ENCODE measurements at places on chromosomes 4 and X. TPM values are rescaled to one million over a fixed set of nuclear protein-coding genes. Genes with fewer than 3 reads are reported as not detected.

GRCh38 chr4:145540235-145540634 is 58.6 kb downstream of the SMAD1 start:
- no peak for DNase-seq
- H3K36me3 ChIP-seq = no peaks in the 10 kb centered on the region
- no peak overlapping the region for H3K4me3 ChIP-seq
- peaks cover 2% of the 10 kb centered on the region for H3K4me1 ChIP-seq
- no peaks in the 10 kb centered on the region for H3K27me3 ChIP-seq

GRCh38 chrX:66633541-66633940 is 5.3 kb downstream of the EDA2R start:
- no peaks in the 10 kb centered on the region for H3K36me3 ChIP-seq
- H3K27me3 ChIP-seq = no peaks in the 10 kb centered on the region
- no peak overlapping the region for H3K27ac ChIP-seq
- no peak overlapping the region for H3K4me3 ChIP-seq
- H3K4me1 ChIP-seq = no peaks in the 10 kb centered on the region

- H3K4me1 ChIP-seq = peaks cover 3% of the 10 kb centered on the region
- H3K27ac ChIP-seq = no peak overlapping the region
- DNase-seq = peak; percentile 24
- no peaks in the 10 kb centered on the region for H3K36me3 ChIP-seq
- no peaks in the 10 kb centered on the region for H3K27me3 ChIP-seq
- H3K4me3 ChIP-seq = no peak overlapping the region
Observed at GRCh38 chr4:128310266-128310697, 22.7 kb upstream of the PGRMC2 start.

DNA sequence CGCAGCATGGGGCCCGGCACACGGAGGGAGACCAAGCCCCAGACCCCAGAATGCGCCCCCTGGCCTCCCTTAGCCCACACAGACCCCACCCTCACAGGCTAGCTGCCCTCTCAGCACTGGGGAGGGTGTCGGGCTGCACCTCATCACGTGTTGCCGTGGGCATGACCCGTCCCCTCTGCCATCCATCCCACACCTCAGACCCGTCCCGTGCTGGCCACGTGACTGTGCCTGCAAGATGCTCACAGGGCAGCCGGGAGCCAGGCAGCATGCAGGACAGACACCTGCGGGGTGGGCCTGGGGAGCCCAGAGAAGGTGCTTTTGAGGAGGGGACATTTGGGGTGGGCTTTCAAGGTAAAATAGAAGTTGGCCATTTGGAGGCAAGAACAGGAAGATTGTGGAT is 4.8 kb downstream of the MSANTD1 start:
- no peak overlapping the region for H3K4me3 ChIP-seq
- peaks cover 6% of the 10 kb centered on the region for H3K4me1 ChIP-seq
- no peaks in the 10 kb centered on the region for H3K27me3 ChIP-seq

DNA sequence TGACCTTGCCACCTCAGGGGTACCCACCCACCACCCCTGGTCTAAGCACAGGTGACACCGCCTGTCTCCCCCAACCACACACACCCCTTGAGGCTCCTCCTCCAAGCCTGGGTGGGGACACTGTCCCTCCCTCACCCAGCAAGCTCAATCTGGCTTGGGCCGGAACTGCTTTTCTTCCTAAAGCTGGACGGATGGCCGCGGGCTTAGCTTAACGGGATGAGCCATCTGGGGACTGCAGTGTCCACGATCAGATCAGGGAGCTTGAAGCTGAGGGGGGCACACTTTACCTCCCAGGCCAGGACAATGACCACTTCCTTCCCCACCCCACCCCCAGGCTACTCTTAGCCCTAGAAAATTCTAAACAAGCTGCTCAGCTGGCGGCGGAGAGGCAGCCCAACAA is 1.0 kb upstream of the SLC6A8 start:
- no peak overlapping the region for H3K4me3 ChIP-seq
- no peak overlapping the region for H3K27ac ChIP-seq
- H3K4me1 ChIP-seq = no peaks in the 10 kb centered on the region
- no peaks in the 10 kb centered on the region for H3K27me3 ChIP-seq
- peak; percentile 73 for DNase-seq

- H3K36me3 ChIP-seq = no peaks in the 10 kb centered on the region
- peak; percentile 47 for DNase-seq
- H3K4me1 ChIP-seq = no peaks in the 10 kb centered on the region
- no peaks in the 10 kb centered on the region for H3K27me3 ChIP-seq
- H3K4me3 ChIP-seq = no peak overlapping the region
- no peak overlapping the region for H3K27ac ChIP-seq
Observed at GRCh38 chrX:116317409-116317808, 119.0 kb upstream of the SLC6A14 start.

DNA sequence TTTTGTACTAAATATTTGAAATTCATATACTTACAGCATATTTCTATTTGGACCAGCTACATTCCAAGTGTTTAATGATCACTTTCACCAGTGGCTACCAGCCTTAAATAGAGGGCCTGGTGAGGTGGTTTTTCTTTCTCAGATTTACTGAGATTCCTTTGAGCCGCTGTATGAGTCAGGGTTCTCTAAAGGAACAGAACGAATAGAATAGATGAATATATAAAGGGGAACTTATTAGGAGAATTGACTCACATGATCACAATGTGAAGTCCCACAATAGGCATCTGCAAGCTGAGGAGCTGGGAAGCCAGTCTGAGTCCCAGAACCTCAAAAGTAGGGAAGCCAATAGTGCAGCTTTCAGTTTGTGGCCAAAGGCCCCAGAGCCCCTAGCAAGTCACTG is 146.2 kb upstream of the TLL1 start:
- H3K4me3 ChIP-seq = no peak overlapping the region
- DNase-seq = no peak
- no peaks in the 10 kb centered on the region for H3K4me1 ChIP-seq
- no peaks in the 10 kb centered on the region for H3K36me3 ChIP-seq

DNA sequence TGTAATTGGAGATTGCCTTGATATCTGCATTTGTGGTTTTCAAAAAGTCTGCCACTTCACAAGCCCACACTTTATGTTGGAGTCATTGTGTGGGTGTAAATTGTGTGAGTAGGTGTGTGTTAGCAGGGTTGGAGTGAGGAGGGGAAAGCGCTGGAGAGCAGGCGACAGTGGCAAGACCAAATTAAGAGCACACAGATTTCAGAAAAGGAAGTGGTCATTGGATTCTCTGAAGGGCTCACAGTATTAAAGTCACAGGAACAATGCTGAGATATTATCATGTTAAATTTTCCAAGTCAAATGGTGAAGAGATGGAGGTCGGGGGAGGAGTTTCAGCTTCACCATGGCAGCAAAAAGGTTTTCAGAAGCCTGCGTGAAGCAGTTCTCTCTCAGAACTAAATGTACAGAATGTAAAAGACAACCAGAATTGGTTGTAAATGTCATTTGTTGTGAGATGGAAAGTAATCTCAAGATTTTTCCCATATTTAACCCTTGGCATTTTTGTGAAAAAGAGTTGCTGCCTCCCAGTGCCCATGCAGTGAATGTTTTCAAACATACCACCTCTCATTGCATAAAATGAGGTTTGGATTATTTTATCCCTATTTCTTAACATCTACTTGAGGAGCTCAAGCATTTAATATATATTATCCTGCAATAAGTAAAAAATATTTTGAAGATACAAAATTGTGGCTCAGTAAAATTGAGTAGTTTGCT is 265.9 kb downstream of the ZNF674 start:
- no peaks in the 10 kb centered on the region for H3K36me3 ChIP-seq
- H3K4me1 ChIP-seq = no peaks in the 10 kb centered on the region
- no peak overlapping the region for H3K27ac ChIP-seq
- no peak for DNase-seq
- no peak overlapping the region for H3K4me3 ChIP-seq

- H3K27ac ChIP-seq = no peak overlapping the region
- H3K27me3 ChIP-seq = no peaks in the 10 kb centered on the region
- no peak for DNase-seq
Observed at GRCh38 chr4:98210281-98210680, 50.9 kb upstream of the RAP1GDS1 start.

- H3K36me3 ChIP-seq = no peaks in the 10 kb centered on the region
- no peaks in the 10 kb centered on the region for H3K27me3 ChIP-seq
- no peak overlapping the region for H3K4me3 ChIP-seq
- no peak overlapping the region for H3K27ac ChIP-seq
- H3K4me1 ChIP-seq = no peaks in the 10 kb centered on the region
- peak; percentile 13 for DNase-seq
Observed at GRCh38 chrX:108537005-108537404, 97.4 kb downstream of the COL4A5 start.

- no peaks in the 10 kb centered on the region for H3K4me1 ChIP-seq
- H3K36me3 ChIP-seq = peaks cover 18% of the 10 kb centered on the region
- no peak for DNase-seq
- H3K4me3 ChIP-seq = no peak overlapping the region
- no peak overlapping the region for H3K27ac ChIP-seq
Observed at GRCh38 chr4:75660491-75660890, 12.7 kb downstream of the G3BP2 start.

Gene QRFPR
- total RNA-seq = 7.8 TPM

Gene CXCL3
- 2.8 TPM for total RNA-seq

Gene PNMA6F
- not detected for total RNA-seq
